Naive thymus-derived CD8-positive, alpha-beta T cell (primary cell): ENCODE measurements at places on chromosomes 6 and 20.

- no peak for DNase-seq
- H3K4me1 ChIP-seq = peaks cover 59% of the 10 kb centered on the region
- no peaks in the 10 kb centered on the region for H3K36me3 ChIP-seq
- peak overlapping the region; percentile 96 for H3K27ac ChIP-seq
- H3K4me3 ChIP-seq = peak overlapping the region; percentile 93
Observed at GRCh38 chr20:2103461-2104153, 2.0 kb downstream of the STK35 start.

DNA sequence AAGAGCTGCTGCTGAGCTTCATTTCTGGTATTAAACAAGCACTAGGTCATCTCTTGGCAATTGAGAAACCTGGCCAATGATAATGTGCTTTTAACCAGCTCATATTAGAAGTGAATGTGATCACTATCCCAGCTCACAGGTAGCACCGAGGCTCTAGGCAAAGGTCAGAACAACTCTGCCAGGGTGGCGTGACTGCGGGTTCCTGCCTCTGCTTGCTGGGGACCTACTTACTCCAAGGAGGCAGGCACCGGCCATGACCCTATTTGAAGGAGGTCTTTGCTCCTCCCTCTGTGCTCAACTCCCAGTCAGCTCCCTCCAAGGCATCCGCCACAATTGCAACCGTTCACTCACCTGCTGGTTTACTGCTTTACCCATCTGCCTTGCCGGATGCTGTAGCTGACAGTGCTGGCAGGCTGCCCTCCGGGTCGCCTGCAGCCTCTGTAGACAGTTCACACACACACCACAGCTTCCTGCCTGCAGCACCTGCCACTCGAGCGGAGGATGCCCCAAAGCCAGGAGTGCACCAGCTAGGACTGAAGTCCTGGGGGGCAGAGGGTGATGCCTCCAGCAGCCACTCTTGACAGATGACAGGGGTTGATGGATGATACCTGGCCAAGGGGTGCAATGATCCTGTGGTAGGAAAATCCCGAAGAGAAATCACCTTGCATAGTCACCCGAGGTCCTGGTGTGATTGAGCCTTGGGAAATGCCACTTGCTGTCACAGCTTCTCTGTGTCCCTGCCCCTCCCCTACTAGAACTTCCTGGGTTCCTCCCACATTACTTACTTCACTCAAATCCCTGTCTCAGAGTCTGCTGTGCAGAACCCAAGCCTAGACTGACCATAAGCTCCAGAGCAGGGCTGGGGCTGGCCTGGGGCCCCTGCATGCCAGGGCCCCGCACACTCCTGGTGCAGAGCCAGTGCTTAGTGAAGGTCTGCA lies 8.8 kb upstream of the VSX1 start:
- H3K4me3 ChIP-seq = peak overlapping the region; percentile 71
- no peaks in the 10 kb centered on the region for H3K36me3 ChIP-seq
- peak; percentile 56 for DNase-seq

DNA sequence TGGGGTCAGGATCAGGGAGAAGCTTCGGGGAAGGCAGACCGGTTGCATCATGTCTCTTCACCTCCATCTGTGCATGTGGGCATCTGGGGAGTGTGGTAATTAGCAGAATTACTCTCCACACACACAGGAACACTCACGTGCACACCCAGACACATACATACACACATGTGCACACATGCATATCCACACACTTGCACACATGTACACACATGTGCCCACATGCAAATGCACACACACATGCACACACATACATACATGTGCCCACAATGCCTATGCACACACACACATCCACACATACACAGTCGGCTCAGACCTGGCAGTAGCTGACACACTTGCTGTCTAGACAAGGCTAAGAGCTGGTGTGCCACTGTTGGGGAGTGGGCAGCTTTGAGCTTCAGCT lies 212.3 kb upstream of the PMEPA1 start:
- no peak overlapping the region for H3K4me3 ChIP-seq
- no peak for DNase-seq
- H3K4me1 ChIP-seq = no peaks in the 10 kb centered on the region
- H3K27me3 ChIP-seq = no peaks in the 10 kb centered on the region

- DNase-seq = no peak
- peak overlapping the region; percentile 42 for H3K4me3 ChIP-seq
- peaks cover 21% of the 10 kb centered on the region for H3K4me1 ChIP-seq
- H3K36me3 ChIP-seq = peaks cover 36% of the 10 kb centered on the region
Observed at GRCh38 chr6:28589234-28589956, 63.7 kb downstream of the GPX5 start.

- H3K36me3 ChIP-seq = no peaks in the 10 kb centered on the region
- no peak overlapping the region for H3K27ac ChIP-seq
- no peak for DNase-seq
- no peaks in the 10 kb centered on the region for H3K4me1 ChIP-seq
- H3K27me3 ChIP-seq = peaks cover 15% of the 10 kb centered on the region
Observed at GRCh38 chr6:129248946-129249345, 366.0 kb downstream of the LAMA2 start.

DNA sequence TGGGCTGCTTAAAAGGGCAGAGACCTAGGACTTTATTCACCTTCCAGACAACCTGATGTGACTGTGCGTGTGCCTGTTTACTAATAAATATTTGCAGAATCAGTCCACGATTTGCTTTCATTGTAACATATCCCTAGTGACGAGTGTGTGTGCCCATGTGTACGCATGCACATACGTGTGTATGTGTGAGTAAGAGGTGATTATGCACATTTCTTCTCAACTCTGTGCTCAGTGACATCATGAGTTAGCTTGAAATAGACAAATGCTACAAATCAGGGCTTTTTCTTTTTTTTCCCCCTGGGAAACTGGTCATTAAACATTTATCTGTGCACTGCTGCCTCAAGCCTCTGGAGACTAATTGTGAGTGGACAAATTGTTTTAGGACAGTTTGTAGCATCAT lies 242.6 kb upstream of the SOX4 start:
- H3K36me3 ChIP-seq = no peaks in the 10 kb centered on the region
- H3K4me3 ChIP-seq = no peak overlapping the region
- no peaks in the 10 kb centered on the region for H3K27me3 ChIP-seq
- H3K27ac ChIP-seq = no peak overlapping the region

GRCh38 chr6:157670466-157671186 lies 152.4 kb upstream of the SNX9 start:
- H3K27me3 ChIP-seq = no peaks in the 10 kb centered on the region
- peak overlapping the region; percentile 68 for H3K4me3 ChIP-seq
- H3K36me3 ChIP-seq = no peaks in the 10 kb centered on the region
- H3K4me1 ChIP-seq = peaks cover 26% of the 10 kb centered on the region
- DNase-seq = no peak

GRCh38 chr20:58969439-58969838 lies 11.6 kb upstream of the NELFCD start:
- H3K4me3 ChIP-seq = no peak overlapping the region
- no peaks in the 10 kb centered on the region for H3K36me3 ChIP-seq
- H3K27me3 ChIP-seq = no peaks in the 10 kb centered on the region
- no peaks in the 10 kb centered on the region for H3K4me1 ChIP-seq

DNA sequence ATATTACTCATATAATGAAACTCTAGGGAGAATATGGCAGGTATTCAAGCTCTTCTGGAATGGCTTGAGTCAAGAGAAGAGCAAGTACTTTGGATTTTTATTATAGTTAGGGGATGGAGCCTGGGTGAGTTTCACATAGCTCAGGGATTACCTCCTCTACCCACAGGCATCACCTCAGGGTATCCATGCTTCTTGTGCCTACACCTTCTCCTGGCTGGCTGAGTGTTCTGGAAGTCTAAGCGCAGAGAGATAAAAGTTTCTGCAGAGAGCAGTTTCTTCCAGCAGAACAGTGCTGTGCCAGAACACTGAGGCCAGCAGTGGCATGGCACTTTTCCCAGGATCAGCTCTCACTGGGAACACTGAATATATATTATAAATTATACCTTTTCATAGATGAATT lies 199.7 kb upstream of the KCNQ5 start:
- H3K4me1 ChIP-seq = no peaks in the 10 kb centered on the region
- no peak overlapping the region for H3K27ac ChIP-seq
- no peak for DNase-seq

DNA sequence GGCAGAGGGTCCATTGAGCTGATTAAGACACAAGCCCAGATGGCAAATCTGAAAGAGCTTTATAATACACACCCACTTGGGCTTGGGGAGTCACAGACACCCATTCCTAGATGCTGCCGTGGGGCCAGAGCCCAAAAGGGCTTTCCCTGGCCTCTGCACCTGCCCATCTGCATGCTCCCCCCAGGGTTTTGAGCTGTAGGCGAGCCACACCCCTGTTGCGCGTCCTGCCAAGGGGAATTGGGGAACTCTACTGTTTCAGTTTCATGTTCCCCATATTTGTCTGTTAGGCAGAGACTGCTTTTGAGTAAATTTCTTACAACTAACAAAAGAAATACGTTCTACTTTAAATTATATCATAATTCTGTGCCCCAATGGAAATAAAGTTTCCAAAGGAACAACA lies 52.9 kb upstream of the FNDC1 start:
- H3K27me3 ChIP-seq = no peaks in the 10 kb centered on the region
- H3K4me1 ChIP-seq = peaks cover 72% of the 10 kb centered on the region
- no peak overlapping the region for H3K27ac ChIP-seq
- H3K36me3 ChIP-seq = no peaks in the 10 kb centered on the region
- no peak overlapping the region for H3K4me3 ChIP-seq

DNA sequence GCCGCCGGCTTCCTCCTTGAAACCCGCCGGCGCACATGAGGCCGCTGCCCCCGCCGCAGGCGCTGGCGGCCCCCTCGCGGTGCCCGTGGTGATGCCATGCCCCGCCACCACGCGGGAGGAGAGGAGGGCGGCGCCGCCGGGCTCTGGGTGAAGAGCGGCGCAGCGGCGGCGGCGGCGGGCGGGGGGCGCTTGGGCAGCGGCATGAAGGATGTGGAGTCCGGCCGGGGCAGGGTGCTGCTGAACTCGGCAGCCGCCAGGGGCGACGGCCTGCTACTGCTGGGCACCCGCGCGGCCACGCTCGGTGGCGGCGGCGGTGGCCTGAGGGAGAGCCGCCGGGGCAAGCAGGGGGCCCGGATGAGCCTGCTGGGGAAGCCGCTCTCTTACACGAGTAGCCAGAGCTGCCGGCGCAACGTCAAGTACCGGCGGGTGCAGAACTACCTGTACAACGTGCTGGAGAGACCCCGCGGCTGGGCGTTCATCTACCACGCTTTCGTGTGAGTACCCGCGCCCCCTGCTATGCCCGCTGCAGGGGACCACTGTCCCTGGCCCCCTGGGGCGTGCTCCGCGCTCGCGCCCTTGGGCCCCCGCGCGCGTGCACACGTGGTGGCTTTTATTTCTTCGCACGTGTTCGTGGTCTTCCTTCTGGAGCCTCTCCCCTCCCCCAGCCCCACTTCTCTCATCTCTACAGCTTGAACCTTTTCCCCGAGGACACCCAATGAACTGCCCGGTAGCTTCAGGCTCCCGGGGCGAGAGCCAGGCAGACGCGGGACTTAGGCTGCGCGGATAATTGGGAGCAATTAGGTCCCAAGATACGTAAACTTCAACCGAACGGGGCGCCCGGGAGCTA lies 453 bp downstream of the KCNQ5 start:
- H3K36me3 ChIP-seq = no peaks in the 10 kb centered on the region
- H3K4me1 ChIP-seq = peaks cover 66% of the 10 kb centered on the region
- no peaks in the 10 kb centered on the region for H3K27me3 ChIP-seq
- H3K27ac ChIP-seq = peak overlapping the region; percentile 71

GRCh38 chr20:45611054-45611453 lies 18.5 kb upstream of the WFDC10A start:
- no peaks in the 10 kb centered on the region for H3K4me1 ChIP-seq
- DNase-seq = no peak
- no peak overlapping the region for H3K4me3 ChIP-seq
- H3K27me3 ChIP-seq = peaks cover 15% of the 10 kb centered on the region

DNA sequence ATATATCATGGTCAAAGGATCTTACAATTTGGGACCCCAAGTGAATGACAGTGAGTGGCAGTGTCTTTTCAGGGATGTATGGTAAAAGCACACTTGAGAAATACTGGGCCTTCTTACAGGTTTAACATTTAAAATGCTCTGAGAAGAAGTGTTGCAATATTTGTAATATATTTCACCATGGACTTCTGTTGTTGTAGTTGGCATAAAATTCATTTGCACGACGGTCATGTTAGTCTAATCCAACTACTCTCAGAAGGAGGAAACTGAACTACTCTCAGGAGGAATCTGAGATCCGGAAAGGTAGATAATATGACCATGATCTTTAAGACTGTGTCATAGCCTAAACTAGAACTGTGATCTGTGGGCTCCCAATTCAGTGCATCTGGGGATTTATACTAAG lies 700.1 kb downstream of the HDGFL1 start:
- H3K27me3 ChIP-seq = no peaks in the 10 kb centered on the region
- H3K4me3 ChIP-seq = no peak overlapping the region
- H3K4me1 ChIP-seq = no peaks in the 10 kb centered on the region
- no peaks in the 10 kb centered on the region for H3K36me3 ChIP-seq

- no peak overlapping the region for H3K27ac ChIP-seq
- no peak overlapping the region for H3K4me3 ChIP-seq
- H3K36me3 ChIP-seq = no peaks in the 10 kb centered on the region
- H3K4me1 ChIP-seq = no peaks in the 10 kb centered on the region
- H3K27me3 ChIP-seq = peaks cover 11% of the 10 kb centered on the region
Observed at GRCh38 chr6:117317261-117317660, 51.9 kb downstream of the VGLL2 start.

DNA sequence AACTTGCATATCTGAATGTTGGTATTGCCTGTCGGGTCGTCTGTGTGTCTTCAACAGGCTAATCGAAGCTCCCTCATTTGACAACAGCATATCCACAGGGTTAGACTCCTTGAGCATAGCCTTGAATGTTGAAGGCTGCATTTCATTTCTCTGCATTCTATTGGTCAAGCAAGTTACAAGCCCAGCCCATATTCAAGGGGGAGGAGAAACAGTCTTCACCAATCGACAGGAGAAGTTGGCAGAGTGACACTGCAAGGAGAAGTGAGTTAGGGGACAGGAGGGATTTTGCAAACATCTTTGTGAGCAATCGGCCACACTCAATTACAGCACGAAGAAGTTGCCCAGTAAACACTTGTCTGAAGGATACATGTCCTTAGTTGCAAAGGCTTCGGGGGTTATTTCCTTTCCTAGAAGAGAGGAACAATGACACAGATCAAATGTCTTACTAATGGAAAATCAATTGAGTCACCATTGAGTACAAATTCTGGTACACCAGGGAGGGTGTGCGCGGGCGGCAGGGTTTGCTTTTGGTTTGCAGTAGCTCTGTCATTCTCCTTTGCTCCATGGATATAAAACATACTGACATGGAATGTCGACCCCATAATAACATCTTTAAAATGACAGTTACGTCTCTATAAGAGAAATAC lies 60.6 kb upstream of the NT5E start:
- no peak overlapping the region for H3K27ac ChIP-seq
- no peaks in the 10 kb centered on the region for H3K27me3 ChIP-seq
- peaks cover 12% of the 10 kb centered on the region for H3K4me1 ChIP-seq
- H3K4me3 ChIP-seq = no peak overlapping the region

DNA sequence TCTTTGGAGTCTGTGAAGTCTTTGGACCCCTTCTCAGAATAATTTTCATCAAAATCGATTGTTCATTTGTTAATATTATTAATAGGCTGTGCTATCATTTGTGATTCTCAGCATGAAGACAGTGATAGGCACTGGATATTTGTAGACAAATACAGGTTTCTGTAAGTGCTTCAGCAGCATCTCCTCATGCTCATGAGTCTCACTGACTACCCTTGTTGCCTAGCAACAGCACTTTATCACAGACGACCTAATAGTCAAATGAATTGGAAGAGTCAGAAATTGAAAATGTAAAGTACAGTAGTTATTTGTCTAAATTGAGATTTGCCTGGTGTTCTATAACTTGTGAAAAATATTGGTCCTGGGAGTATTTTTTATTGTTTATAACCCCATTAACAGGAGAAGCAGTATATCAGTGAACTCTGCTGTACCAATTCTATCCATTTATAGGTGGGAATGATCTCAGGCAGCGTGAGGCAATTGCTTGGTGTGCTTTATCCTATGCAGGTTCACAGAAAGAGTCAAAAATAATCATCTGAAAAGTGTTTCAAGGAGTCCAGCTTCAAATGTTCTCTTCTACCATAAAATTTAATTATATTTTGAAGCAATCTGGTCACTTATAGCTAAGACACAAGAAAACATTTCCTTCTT lies 684.6 kb downstream of the RFPL4B start:
- no peaks in the 10 kb centered on the region for H3K27me3 ChIP-seq
- no peaks in the 10 kb centered on the region for H3K36me3 ChIP-seq
- H3K4me1 ChIP-seq = no peaks in the 10 kb centered on the region
